Activated naive CD8-positive, alpha-beta T cell treated with anti-CD3 and anti-CD28 coated beads, Interleukin-2, amount 50 U/mL, for 24 hours (primary cell): ENCODE measurements at places on chromosomes 12 and 14.

GRCh38 chr12:13596714-13597113 is 384.7 kb downstream of the GRIN2B start:
- no peak for DNase-seq

- DNase-seq = no peak
These were observed 3.9 kb downstream of the IFNG-AS1 start for GRCh38 chr12:67993143-67993542.

- peak; percentile 12 for DNase-seq
These were observed 11.1 kb upstream of the CLEC2A start for GRCh38 chr12:9943240-9943639.

- DNase-seq = peak; percentile 20
These were observed 86.5 kb upstream of the SLC38A2 start for GRCh38 chr12:46459111-46459510.

- DNase-seq = no peak
These were observed 46.2 kb downstream of the DPF3 start for GRCh38 chr14:72847721-72848120.

GRCh38 chr14:73741386-73741875 is 27.2 kb upstream of the PNMA1 start:
- peak; percentile 77 for DNase-seq

- no peak for DNase-seq
These were observed 336.5 kb downstream of the FSCB start for GRCh38 chr14:44170556-44170955.

DNA sequence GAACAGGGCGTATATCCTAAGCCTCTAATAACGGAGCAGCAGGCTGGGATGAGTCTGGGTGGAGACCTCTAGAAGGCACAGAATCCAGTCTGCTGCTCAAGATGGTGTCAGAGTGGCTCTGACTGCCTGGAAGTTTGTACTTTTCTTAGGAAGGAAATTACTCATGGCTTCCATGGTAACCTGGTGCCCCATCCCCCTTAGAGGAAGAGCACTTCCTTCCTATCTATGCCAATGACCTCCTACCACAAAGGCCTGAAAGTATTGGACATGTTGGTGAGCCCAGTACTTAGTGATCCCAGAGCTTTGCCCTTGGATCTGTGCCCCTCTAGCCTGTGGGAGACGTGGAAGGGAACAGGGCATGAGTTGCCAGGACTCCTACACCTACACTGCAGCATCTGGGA is 1.5 kb downstream of the BATF start:
- no peak for DNase-seq

DNA sequence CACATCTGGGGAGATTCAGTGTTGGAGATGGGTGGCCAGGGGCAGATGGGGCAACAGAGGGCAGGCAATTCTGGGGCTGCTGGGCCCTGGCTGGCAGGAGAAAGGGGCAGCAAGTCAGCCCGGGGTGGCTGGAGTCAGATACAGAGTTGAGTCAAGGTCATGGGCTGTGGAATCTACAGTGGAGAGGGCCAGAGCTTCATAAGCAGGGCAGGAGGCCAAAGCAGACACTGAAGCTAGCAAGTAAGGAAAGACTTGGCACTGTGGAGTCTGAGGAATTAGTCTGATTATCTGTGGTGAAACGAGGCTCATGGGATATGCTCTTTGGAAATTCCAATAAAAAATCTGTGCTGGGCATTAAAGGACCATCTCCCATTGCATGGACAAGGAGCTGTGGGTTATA is 95.5 kb downstream of the TMX1 start:
- DNase-seq = no peak

- no peak for DNase-seq
These were observed 33.7 kb upstream of the GNPNAT1 start for GRCh38 chr14:52825085-52825484.

DNA sequence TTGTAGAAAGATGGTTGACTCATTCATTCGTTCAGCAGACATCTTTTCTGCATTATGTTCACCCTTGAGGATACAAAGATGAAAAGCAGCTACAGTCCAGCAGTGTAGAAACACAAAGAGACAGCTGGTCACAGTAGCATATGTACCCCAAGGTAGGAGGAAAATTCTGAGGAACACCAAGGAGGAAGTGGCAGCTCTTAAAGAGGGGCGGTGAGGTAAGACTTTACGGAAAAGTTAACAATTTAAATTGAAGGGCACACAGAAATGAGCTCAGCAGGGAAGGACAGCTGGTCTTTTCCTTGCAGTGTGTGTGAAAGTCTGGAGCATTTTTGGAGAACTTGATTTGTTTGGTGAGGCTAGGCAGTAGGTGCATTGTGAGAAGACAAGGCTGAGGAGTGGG is 3.5 kb downstream of the SLC35E3 start:
- no peak for DNase-seq

- no peak for DNase-seq
These were observed 47.4 kb downstream of the TMEM117 start for GRCh38 chr12:43883311-43883710.

GRCh38 chr14:79369359-79370332 is 841.7 kb downstream of the DIO2 start:
- no peak for DNase-seq

DNA sequence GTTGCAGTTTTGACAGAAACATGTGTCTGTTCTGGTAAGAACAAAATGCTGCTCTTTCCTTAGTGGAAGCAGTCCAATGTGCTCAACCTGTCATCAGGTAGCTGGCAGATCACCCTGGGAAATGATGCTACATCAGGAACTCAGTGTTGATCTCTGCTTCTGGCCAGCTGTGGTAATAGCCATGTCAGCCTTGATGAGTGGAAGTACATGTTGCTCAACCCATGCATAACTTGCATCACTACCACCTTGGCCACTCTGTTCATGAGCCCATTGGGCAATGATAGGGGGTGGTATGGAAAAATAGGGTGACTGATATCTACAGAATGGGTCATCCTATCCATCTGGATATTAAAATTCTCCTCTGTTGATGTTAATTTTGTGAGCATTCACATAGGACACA is 411.0 kb downstream of the C12orf50 start:
- no peak for DNase-seq

DNA sequence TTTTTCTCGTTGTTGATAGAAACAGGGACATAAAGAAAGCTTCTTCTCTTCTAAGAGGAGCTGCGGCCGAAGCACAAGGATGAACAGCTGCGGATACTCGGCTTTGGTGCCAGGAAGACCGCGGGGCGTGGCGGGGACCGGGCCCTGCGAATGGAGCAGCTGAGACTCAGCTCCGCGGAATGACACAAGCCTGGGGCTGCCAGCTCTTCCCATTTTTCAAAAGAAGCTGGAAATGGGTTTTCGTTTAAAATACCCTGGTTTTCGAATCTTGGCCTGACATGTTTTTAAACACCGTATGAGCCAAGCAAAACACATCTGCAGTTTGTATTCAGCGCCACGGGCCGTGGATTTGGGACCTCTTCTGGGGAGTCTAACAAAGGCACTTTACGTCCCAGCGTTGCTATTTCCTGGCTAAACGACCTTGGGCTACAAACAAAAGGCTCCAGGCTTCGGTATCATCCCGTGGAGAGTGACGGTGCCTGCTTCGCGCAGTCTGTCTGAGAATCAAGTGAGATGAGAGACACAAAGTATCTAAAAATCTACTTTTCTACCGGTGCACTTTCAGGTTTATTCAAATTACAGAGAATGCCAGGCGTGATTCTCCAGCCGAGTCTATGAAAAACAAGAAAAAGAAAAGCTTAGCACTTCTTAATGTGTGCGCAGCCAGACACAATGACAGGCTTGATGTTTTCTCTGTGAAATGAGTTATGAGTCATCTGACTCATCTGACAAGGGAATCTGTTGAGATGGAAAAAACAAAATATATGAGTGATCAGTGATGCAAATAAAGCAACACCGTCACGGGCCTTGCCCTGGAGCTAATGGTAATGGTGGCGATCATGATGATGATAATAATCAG is 114.0 kb upstream of the TMEM132D start:
- DNase-seq = no peak

GRCh38 chr14:35332517-35333263 is 40.5 kb downstream of the PSMA6 start:
- DNase-seq = peak; percentile 69

DNA sequence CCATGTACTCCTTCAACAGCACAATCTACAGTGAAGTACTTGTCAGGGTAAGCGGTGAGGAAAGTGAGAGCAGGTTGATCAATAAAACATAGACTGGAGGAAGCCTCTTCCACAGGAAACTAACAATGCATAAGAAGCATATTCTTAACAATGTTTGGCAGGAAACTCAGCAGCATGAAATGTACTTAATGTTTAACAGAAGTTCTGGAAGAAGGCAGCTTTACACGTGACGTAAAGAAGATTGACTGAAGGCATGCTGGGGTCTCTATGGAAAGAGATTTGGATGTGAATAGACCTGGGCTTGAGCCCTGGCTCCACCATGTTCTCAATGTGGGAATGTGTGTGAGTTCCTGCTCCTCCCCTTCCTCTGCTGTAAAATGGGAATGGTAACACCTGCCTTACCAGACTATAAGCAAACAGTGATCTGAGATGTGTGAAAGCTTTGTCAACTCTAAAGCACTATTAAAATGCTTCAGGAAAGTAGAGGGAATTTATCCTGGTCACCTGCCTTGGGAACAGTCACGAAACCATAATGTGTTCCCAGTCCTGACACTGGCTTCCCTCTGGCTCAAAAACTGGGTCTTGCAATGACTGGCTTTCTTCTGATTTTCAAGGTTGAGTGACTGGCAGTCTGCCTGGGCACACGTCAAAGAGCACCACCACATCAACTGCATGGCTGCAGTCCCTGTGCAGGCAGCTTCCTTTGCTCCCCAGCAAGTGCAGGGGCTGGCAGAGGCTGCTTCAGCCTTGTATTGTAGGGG is 384.6 kb downstream of the APAF1 start:
- DNase-seq = no peak

GRCh38 chr12:75977590-75977951 is 54.0 kb downstream of the PHLDA1 start:
- no peak for DNase-seq

DNA sequence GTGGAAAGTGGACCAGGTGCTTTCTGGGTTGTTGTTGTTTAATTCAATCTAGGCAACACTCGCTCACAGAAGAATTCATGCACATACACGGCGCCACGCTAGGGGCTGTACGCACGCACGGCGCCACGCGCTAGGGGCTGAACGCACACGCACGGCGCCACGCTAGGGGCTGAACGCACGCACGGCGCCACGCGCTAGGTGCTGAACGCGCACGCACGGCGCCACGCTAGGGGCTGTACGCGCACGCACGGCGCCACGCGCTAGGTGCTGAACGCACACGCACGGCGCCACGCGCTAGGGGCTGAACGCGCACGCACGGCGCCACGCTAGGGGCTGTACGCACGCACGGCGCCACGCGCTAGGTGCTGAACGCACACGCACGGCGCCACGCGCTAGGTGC is 54.3 kb downstream of the NINJ2 start:
- no peak for DNase-seq

GRCh38 chr12:111686574-111687105 is 787 bp downstream of the ACAD10 start:
- DNase-seq = no peak

DNA sequence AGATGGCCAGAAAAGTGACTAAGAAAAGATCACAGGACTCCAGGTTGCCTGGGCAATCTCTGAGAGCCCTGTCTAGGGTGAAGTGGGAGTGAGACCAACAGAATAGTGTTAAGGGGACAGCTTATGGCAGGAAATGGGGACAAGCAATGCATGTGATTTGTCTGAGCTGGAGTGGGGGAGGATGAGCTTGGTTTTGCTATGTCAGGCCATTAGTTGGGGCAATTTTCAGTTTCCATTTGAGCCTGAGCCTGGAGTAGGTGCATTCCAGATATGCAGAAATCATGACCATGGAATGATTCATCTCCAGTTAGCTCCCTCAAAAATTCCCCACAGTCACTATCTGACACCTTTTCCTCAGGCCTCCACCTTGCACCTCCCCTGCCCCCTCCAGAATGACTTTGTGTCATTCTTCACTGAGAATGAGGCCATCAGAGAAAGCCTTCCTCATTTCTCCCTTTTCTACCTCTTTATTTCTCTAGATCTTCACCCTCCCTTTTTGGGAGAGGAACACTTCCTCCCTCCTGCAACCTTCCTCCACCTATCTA is 150.9 kb upstream of the PLEKHG7 start:
- DNase-seq = peak; percentile 60

DNA sequence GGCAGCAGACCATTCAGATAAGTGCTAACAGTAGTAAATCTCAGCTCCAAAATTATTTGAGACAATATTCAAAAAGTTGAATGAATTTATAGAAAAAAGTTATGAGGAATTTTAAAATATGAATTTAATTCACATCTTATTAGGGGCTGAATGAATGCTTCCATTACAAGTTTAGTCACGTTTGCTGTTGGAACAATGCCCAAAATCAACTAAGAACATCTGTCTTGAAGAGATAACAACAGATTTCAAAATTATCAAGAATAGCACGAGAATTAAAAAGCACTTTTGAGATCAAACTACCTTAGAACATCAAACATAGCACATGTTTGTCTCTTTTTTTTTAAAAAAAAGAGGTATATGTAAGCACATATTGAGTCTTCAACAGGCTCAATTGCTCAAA is 115.4 kb upstream of the PPFIA2 start:
- DNase-seq = no peak

DNA sequence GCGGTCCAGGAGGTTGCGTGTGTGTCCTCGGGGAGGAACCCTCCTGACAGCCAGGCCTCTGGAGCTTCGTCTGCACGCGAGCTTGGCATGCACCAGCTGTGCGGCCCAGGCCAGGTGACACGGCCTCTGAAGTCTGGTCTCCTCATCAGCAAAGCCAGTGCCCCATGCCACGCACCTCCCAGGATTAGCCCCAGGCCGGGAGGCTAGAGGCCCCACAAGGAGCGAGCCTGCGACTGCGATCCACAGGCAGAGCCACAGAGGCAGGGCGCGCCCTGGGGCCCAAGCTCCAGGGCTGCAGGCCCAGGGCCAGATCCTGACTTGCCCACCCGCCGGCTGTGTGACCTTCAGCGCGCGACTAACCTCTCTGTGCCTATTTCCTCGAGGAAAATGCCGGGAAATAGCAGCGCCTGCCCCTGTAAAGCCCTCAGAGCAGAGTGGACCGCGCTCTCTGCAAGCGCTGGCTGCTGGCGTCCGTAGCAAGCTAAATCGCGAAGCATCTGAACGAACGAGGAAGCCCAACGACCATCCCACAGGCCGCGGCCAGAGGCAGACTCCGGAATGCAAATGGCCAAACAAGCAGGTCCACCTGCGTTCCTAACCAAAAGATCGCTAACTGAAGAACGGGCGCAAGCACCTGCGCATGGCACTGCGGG is 492 bp upstream of the BTBD6 start:
- DNase-seq = no peak

DNA sequence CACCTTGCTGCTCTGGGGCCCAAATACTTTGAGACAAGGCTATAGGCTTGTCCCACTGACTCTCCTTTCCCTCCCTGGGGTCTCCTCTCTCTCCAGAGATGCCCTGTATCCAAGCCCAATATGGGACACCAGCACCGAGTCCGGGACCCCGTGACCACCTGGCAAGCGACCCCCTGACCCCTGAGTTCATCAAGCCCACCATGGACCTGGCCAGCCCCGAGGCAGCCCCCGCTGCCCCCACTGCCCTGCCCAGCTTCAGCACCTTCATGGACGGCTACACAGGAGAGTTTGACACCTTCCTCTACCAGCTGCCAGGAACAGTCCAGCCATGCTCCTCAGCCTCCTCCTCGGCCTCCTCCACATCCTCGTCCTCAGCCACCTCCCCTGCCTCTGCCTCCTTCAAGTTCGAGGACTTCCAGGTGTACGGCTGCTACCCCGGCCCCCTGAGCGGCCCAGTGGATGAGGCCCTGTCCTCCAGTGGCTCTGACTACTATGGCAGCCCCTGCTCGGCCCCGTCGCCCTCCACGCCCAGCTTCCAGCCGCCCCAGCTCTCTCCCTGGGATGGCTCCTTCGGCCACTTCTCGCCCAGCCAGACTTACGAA is 3.1 kb downstream of the NR4A1 start:
- DNase-seq = no peak
